ENCODE measurements at places on chromosomes 3 and 15.

DNA sequence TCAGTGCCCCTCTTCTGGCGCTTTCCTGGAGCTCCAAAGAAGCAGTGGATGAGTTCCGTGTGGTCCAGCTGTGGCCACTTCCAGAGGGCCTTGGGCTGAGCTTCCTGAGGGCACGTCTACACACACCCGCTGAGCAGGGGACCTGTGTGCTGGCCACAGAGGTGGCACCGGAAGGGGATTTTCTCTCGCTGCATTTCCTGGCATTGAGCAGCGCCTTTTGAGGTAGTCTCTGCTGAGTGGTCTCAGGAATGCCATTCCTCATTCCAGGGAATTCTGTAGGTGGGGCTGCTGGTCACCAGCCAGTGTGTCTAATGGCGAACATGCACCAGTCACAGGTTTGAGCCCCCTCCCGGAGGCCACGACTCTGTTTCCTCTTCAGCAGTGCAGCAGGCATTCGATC, 48.1 kb downstream of the AMOTL2 start:
- DNase-seq: no peak

GRCh38 chr3:114444216-114444615, 150.4 kb downstream of the TIGIT start:
- no peak for DNase-seq

DNA sequence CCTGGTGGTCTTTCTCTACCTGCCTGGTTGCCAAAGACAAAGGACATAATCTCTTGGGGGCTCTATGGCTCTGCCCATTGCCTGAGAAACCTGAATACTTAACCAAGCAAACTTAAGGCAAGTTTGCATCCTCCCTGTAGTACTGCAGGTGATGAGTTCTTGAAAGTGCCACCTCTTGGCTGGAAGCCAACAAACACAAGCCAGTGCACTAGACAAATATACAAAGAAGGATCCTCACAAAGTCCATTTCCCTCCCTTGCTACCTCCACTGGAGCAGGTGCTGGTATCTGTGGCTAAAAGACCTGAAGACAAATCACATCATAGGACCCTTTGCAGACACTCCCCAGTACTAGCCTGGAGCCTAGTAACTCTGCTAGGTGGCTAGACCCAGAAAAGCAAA, 772.3 kb downstream of the SI start:
- no peak for DNase-seq

GRCh38 chr3:70816346-70816745, 503.9 kb upstream of the MDFIC2 start:
- no peak for DNase-seq

DNA sequence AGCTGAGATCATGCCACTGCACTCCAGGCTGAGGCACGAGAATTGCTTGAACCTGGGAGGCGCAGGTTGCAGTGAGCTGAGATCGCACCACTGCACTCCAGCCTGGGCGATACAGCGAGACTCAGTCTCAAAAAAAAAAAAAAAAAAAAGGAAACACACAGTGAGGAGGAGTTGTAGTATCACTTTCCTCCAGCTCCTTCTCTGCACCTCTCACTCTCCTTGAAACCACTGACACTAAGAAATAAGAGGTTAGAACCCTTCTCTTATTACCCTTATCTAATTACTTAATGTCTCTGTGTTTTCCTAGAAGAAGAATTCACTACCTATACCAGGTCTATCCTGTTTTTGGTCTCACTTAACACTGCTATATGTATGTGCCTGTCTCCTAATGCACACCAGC, 31.7 kb downstream of the RAB27A start:
- no peak for DNase-seq

DNA sequence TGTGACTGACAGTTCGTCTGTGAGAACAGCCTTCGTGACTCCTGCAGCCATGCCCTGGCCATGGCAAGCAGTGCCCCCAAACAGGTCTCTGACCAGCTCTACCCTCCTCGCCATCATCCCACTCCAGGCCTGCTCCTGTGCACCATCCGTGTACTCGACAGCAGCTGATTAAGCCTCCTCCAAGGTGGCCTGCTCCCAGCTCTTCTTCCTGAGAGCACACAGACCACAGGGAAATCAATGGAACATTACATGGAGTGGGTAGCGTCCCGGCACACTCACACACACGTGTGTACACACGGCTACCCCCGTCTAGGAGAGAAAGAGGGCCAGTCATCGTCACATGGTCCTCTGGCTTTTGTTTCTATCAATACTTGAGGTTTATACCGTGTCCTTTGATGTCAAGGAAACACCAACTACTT, 21.1 kb downstream of the ANXA2 start:
- DNase-seq: no peak

DNA sequence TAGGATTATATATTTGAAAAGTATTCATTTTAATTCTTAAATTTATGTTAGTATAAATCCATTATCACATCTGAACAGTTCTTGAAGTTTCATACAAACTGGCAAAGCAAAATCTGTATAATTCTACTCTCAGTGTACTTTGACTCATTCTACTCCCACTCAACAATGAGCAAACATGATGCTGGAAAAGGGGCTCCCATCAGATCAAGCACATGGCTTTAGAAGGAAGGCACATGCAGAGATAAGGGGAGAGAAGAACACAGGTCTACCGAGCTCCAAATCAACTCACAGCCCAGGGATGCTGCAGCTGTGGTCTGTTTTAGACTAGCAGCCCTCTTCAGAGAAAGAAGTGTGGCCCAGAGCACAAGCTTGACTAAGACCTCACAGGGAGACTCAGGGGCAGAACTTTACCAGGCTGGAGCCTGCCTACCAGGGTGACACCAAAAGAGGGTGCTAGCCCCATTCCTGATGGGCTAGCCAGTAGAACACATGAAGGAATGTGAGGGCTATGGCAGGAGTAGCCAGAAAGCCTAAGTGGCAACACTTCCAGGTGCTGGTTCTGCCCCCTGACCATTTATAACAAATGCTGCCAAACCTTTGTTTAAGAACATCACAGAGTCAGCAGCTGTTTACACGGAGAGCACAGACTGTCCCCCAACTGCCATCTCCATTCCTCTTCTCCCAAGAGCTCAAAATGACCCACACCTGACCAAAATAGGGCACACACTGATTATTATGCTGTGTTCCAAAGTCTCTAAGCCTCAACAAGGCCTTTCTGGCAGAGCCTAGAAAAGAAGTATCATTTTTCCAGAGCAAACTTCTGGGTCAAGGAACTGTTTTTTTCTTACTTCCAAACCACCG, 19.5 kb downstream of the SEC22C start:
- DNase-seq: no peak

- DNase-seq: no peak
These were observed 3.9 kb upstream of the CAMKV start for GRCh38 chr3:49873623-49874022.

DNA sequence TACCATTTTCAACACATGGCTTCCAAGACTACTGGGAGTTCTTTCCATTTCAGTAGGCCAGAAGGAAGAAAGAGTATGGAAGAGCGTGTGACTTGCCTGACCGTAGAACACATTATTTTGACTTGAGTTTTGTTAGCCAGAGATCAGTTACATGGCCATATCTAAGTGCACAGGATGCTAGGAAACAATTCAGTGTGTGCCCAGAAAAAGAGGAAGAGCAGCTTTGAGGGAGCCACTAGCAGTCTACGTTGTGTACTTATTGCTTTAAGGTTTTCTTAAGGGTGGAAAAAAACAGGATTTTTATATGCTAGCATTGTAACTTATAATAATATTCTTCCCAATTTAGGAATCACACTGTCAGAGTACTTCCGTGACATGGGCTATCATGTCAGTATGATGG, 44.1 kb upstream of the GRAMD1C start:
- no peak for DNase-seq

DNA sequence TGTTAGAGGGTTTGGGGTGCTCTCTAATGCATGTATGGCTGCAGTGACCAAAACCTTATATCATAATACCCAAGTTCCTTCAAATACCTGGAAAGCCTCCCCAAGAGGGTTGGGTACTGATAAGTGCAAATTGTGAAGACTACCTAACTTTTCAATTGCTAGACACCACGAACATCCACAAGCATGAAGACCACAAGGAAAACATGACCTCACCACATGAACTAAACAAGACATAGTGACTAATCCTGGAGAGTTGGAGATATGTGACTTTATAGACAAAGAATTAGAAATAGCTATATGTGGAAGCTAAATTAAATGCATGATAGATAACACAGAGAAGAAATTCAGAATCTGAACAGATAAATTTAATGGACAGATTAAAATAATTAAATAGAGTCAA, 23.9 kb upstream of the AADACL2 start:
- no peak for DNase-seq

- no peak for DNase-seq
These were observed 28.6 kb downstream of the PLEKHO2 start for GRCh38 chr15:64870353-64870752.

GRCh38 chr15:67707520-67708283, 117.6 kb upstream of the SKOR1 start:
- DNase-seq: no peak

- no peak for DNase-seq
These were observed 16.3 kb downstream of the BMF start for GRCh38 chr15:40092256-40092978.

DNA sequence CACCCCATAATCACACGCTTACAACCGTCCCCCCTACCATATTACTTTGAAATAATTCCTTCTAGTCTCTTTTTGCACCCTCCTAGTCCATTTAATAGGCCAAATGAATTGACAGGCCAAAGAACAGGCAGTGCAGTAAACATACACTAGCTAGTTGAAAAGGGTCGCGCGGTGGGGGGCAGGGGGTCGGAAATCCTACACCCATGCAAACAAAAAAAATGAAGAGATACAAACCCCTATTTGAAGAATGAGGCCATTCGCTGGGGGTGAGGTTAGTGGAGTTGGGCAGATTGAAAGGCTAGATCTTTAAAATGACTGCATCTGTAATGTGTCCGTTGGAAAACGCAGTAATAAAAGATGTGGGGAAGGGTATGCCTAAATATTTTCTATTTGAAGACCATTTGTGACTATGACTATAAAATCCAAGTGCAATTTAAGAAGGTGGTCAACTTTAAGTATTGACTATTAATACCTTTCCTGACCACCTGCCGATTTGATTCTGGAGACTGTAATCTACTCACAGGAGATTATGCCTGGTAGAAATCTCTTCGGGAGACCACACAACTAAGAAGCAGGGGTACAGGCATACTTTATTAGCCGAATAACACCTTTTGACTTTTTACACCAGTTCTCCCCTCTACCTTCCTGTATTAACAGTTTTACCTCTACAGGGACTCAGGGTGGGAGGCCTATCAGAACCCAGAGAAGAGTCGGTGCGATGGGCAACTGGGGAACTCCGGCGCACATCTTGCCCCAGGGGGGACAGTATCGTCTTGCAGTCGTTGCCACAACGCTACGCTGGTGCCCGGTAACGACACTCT, 762 bp upstream of the ARL6 start:
- no peak for DNase-seq

- no peak for DNase-seq
These were observed 723 bp downstream of the CPNE4 start for GRCh38 chr3:132034097-132034485.

All from keratinocyte (primary cell).